IPS DF 19.7 (cell line): ENCODE measurements at places on chromosomes 13 and 19.

DNA sequence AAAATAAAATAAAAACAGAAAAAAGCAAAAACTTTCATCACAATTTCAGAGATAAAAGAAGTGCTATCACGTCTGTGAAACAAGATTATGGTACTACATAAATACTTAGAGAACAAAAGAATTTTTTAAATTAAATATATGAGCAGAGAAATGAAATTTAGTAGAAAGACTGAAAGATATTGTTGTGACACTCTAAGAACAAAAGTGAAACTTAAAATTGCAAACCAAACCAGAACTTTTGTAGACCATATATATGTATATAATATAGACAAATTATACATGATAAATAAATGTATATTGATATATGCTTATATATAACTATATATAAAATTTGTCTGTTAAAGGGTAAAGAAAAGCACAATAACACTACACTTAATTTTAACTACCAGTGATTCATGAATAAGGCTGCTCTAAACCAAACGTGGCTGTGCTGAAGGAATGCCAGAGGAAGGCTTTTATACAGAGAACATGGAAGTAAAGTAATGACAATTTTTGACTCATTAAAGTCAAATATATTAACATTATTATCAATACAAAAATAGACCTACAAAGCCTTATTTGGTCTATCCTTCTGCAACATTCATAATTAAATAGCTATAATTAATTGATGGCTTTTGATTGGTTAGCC, 1516.7 kb upstream of the PCDH20 start:
- DNase-seq: no peak

GRCh38 chr19:1942934-1943555, 2.1 kb downstream of the CSNK1G2 start:
- no peak for DNase-seq

DNA sequence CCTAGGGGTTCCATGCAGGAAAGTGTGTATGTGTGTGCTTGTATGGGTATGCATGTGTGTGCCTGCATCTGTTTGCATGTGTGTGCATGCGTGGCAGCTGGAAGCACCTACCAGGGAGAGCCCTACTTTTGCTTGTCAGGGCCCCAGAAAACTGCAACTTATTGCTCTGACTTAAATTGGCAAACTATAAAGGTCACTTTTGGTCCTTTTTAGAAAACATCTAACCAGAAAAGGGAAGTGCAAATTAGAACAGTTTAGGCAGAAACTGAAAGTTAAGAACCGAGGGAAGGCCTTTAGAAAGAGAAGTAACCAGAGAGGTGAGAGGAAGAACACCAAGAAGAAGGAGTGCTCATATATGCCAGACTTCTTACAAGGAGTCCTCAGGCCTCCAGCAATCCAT, 32.5 kb downstream of the DLEU7 start:
- no peak for DNase-seq

GRCh38 chr19:19068659-19069654, 5.2 kb downstream of the SLC25A42 start:
- DNase-seq: no peak

GRCh38 chr13:102587916-102588315, 8.9 kb upstream of the TPP2 start:
- no peak for DNase-seq

GRCh38 chr19:12806242-12807081, at the start of gene RNASEH2A:
TSS of gene RNASEH2A (plus strand) at chr19:12806584. CDS start at chr19:12806674, 90 bp downstream.
- DNase-seq: no peak

DNA sequence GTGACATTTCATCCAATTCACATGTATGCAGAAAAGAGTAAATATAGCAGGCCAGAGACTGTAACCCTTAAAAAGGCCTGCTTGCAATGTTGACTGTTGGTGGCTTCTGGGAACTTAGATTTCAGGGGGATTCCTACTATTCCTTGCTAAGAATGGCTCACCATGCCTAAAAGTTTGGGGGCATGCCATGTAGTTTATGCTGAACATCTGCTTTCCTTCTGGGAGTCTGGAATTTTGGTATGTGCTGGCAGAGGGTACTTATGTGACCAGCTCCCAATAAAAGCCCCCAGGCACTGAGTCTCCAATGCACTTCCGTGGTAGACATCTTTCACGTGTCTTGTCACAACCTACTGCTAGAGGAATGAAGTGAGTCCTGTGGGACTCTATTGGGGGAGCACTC, 88.4 kb upstream of the PCDH8 start:
- no peak for DNase-seq

DNA sequence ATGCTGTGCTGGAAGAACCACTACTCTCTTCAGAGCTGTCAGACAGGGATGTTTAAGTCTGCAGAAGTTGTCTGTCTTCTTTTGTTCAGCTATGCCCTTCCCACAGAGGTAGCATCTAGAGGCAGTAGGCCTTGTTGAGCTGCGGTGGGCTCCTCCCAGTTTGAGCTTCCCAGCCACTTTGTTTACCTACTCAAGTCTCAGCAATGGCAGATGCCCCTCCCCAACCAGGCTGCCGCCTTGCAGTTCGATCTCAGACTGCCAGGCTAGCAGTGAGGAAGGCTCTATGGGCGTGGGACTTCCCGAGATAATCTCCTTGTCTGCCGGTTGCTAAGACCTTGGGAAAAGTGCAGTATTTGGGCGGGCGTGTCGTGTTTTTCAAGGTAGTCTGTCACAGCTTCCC, 42.1 kb upstream of the UQCRFS1 start:
- DNase-seq: no peak

- no peak for DNase-seq
Observed at GRCh38 chr13:76854894-76855293, 31.3 kb downstream of the KCTD12 start.

DNA sequence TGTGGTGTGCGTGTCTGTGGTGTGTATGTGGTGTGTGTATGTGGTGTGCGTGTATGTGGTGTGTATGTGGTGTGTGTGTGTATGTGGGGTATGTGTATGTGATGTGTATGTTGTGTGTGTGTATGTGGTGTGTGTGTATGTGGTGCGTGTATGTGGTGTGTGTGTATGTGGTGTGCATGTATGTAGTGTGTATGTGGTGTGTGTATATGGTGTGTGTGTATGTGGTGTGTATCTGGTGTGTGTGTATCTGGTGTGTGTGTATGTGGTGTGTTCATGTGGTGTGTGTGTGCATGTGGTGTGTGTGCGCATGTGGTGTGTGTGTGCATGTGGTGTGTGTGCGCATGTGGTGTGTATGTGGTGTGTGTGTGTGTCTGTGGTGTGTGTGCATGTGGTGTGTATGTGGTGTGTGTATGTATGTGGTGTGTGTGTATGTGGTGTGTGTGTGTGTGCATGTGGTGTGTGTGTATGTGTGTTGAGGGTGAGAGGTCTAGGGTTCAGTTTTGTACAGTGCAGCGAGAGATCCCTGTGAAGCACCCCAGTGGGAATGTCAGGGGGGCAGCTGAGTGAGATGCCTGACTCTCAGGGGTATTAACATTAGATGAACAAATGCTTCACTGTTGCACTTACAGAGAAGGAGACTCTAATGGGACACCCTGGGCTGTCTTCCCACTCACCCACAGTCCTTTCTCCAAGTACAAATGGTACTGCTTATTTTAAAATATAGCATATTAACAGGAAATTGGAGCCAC, 61.3 kb upstream of the MEDAG start:
- no peak for DNase-seq

DNA sequence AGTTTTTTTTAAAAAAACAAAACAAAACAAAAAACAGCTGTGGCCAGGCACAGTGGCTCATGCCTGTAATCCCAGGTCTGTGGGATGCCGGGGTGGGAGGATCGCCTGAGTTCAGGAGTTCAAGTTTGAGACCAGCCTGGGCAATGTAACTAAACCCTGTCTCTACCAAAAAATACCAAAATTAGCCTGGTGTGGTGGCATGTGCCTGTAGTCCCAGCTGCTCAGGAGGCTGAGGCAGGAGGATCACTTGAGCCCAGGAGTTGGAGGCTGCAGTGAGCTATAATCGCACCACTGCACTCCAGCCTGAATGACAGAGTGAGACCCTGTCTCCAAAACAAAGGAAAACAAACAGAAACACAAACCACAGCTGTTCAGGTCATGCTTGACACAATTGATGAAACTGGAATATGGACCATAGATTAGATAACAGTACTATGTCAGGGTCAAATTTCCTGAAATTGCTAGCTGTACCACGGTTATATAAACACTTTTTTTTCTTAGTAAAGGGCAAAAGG, 6.9 kb upstream of the ANGPTL4 start:
- no peak for DNase-seq

DNA sequence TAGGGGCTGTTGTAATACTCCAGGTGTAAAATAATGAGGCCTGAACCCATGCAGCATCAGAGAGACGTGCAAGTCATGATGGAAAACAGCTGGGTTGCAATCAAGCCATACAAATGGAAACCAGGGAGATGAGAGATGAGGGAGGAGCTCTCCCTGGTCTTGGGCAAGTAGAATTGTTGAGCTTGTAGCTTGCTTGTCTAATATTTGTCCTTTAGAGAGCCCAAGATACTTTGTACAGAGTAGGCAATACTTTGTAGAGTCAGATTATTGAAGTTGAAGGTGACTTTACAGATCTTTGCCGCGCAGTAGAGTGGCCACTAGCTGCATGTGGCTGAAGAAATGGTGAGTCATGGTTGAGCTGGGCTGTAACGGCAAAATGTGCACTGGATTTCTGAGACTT, 8.3 kb downstream of the ATP8A2 start:
- no peak for DNase-seq

DNA sequence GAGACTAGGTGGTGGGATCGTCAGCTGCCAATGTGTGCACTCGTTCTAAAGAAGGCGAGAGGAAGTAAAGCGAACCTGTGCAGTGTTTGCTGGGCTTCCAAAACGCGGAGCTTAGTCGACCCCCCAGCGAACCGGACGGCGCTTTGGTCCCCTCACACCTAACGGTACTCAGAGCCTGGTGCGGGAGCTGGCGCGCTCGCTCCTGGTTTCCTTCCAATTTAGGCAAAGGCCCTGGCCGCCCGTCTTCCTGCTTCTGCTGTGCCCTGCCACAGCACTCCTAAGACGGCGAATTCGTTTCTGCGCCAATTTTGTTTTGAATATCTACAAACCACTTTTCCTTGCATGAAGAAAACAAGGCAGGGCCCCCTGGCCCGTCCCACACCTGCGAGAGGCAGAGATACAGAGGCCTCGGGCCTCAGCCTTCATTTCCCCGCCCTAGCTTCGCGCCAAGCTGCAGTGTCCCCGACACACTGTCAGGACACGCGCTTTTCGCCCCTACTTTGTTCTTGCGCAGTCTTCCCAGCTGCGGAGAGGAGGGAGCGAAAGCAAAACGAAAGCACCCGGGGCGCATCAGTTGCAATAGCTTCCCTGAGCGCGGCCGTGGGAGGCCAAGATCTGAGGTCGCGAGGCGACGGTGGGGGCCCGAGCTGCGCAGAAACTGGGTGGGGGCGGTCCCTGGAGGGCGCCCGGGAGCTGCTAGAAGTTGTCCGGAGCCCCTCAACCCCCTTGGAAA, 111.9 kb downstream of the KCNRG start:
- no peak for DNase-seq

GRCh38 chr13:99310382-99311031, 3.3 kb upstream of the GPR183 start:
- DNase-seq: no peak

- no peak for DNase-seq
Observed at GRCh38 chr19:7911508-7912143, 3.0 kb upstream of the TGFBR3L start.

DNA sequence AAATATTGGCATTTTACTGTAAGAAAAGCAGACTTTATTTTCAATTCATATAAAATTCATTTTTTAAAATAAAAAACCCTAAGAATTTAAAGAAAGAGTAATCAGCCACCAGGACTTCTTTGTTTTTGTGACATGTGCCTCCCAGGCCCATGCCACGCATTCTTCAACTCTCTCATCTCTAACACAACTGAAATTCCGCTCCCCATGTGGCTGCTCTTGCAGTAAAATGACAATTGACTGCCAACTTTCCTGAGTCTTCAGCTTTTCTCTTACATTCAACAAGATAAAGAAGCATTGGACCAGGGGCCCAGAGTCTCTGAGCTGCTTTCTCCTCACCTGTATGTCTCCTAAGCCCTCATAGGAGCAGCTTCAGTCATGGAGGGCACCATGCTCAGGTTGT, 372.1 kb downstream of the UQCRFS1 start:
- no peak for DNase-seq

DNA sequence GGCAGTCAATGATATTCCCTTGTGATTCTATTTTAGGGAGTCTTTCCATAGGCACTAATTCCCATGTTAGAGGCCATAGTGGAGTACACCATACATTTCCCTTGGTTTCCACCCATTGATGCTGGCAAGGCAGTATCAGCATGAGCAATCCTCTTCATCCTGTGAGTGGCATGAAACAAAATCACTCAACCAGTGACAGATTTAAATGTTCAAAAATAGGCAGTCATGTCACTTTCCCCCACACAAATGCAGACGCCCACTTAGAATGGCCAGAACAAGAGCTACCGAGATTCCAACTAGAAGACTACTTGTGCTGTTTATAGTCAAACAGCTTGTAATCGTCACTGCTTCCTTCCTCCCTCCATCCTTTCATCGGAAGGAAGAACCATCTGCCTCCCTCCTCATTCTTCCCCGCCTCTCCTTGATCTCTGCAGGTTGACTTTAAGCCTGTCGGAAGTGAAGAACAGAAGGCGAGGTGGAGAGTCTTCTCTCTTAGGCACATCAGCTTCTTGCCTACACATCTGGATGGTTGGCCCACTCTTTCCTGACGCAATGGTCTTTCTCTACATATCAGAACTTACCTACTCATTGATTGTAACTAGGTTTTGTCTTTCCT, 22.6 kb downstream of the RASL11A start:
- DNase-seq: no peak

- DNase-seq: peak; percentile 88
Observed at GRCh38 chr19:58581227-58582141, 8.3 kb upstream of the MZF1 start.

GRCh38 chr13:35927567-35928021, 203.6 kb downstream of the DCLK1 start:
- DNase-seq: no peak

DNA sequence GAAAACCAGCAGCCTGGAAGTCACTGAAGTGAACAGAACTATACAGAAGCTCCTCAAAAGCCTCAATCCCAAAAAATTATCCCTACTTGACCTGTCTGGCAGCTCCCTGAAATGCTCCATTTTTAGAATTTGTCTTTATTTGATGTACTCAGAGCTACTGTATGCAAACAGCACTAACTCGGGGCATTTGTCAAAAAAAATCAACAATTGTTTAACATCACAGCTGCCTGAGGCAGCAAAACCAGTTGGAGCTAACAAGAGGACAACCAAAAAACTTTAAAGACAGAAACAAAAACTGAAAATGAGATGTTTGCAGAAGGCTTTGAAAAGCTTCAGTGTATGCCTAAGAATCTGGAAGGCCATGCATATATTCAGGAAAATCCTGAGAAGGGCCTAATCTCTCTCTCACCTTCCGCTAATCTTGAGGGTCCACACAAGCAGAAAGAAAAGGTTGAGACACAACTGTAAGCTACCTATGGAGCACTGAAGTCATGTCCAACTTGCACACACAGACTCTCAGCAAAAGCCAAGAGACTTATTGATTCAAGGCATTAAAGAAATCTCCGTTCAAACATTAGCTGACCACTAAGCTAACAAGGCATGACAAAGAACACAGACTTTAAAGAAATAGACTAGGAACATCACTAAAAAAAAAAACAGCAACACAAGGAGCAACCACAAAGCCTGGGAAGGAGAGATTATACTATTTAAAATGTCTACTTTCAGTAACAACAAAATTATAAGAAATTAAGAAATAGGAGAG, 16.1 kb downstream of the VWA8 start:
- no peak for DNase-seq
